ENCODE measurements at places on chromosomes 1 and 21.

GRCh38 chr1:165342587-165342986 is 13.9 kb downstream of the LMX1A start:
- DNase-seq: no peak
- no peaks in the 10 kb centered on the region for H3K4me1 ChIP-seq
- H3K36me3 ChIP-seq: no peaks in the 10 kb centered on the region
- no peak overlapping the region for H3K27ac ChIP-seq

DNA sequence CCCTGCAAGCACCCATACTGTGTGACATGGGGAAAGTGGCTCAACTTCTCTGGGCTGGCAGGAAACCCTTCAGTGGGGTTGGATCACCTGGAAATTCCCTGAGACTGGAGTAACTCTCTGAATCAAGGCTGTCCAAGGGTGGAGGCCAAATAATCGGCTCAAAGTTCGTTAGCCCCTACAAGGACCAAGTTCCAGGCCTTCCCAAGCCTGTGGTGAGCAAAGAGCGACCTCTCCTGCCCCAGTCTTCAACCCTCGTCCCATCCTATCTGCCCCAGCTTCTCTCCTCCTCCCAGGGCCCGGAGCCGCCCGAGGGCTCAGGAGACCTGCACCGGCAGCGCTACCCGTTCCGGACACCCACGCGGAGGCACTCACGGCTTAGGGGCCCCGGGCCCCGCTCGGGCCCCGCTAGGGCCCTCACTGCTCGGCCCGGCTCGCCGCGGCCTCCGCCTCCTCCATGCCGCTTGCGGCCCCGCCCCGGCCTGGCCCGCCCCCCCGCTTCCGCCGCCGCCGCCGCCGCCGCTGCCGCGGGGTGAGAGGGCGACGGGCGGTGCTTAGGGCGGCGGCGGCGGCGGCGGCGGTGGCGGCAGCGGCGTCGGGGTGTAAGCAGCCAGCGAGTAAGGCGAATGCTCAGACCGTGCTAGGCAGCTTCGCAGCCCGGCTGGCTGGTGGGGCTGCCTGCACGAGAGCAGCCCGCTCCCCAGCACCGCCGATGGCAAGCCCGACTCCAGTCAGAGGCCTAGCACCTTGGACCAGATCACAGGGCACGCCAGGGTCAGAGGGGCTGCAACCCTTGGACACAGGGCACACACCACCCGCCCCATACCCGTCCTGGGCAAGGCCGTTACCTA is at the start of gene POMGNT1:
Gene POMGNT1 (minus strand): TSS at position 471 of the 848 bp plus-strand sequence. CDS start 613 bp downstream, outside the sequence.
- peak; percentile 88 for DNase-seq
- peaks cover 2% of the 10 kb centered on the region for H3K27me3 ChIP-seq
- peak within 1 kb of the TSS; percentile 88 for H3K4me3 ChIP-seq
- H3K4me1 ChIP-seq: peaks cover 29% of the 10 kb centered on the region
- H3K27ac ChIP-seq: peak within 1 kb of the TSS; percentile 92

DNA sequence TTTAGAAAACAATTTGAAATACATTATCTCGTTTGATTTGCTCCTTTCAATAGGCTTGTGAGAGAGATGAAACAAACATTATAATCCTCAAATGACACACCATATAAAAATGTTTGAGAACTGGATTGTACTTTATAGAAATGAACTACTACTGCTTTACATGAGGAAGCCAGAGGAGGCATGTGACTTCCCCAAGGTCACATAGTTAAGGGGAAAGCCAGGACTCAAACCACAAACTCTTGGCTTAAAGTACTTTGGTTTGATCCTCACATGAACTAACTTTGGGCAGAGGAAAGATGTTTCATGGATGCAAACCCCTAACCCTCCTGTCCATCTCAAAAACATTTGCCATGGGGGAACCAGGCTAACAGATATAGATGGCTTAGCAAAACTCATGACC is 4.7 kb downstream of the ARHGEF11 start:
- H3K27me3 ChIP-seq: peaks cover 58% of the 10 kb centered on the region
- H3K4me1 ChIP-seq: peaks cover 4% of the 10 kb centered on the region
- H3K36me3 ChIP-seq: no peaks in the 10 kb centered on the region
- no peak for DNase-seq

- peak overlapping the region; percentile 75 for H3K27ac ChIP-seq
- peaks cover 65% of the 10 kb centered on the region for H3K4me1 ChIP-seq
- H3K27me3 ChIP-seq: no peaks in the 10 kb centered on the region
- peaks cover 69% of the 10 kb centered on the region for H3K36me3 ChIP-seq
- H3K4me3 ChIP-seq: peak overlapping the region; percentile 90
These were observed 3.1 kb downstream of the NUCKS1 start for GRCh38 chr1:205746757-205747412.

GRCh38 chr21:17729455-17729854 is 89.7 kb downstream of the C21orf91 start:
- no peak overlapping the region for H3K27ac ChIP-seq
- H3K4me1 ChIP-seq: peaks cover 5% of the 10 kb centered on the region
- no peak for DNase-seq
- H3K36me3 ChIP-seq: no peaks in the 10 kb centered on the region
- H3K4me3 ChIP-seq: no peak overlapping the region

- no peak overlapping the region for H3K27ac ChIP-seq
- DNase-seq: no peak
- H3K4me1 ChIP-seq: peaks cover 16% of the 10 kb centered on the region
- no peaks in the 10 kb centered on the region for H3K27me3 ChIP-seq
- peaks cover 2% of the 10 kb centered on the region for H3K36me3 ChIP-seq
These were observed 8.1 kb upstream of the COA7 start for GRCh38 chr1:52706136-52706670.

DNA sequence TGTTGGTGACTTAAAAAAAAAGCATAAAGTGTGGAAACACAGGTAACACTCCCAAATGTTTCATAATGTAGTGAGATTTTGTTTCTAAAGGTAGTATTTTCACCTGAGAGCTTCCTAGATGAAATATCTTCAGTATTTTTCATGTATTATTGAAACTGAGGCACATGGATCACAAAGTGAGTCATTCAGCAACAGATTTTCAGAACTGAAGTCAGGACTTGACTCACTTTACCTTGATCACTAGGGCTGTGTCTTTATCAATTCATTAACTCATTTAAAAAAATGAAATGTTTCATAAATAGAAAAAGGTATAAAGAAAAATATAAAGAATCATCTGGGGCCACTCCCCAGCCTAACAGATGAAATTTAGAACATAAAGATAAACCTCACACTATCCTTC is 66.5 kb upstream of the RCC1 start:
- no peak for DNase-seq
- peak overlapping the region; percentile 39 for H3K27ac ChIP-seq
- H3K36me3 ChIP-seq: peaks cover 13% of the 10 kb centered on the region
- H3K4me3 ChIP-seq: no peak overlapping the region

DNA sequence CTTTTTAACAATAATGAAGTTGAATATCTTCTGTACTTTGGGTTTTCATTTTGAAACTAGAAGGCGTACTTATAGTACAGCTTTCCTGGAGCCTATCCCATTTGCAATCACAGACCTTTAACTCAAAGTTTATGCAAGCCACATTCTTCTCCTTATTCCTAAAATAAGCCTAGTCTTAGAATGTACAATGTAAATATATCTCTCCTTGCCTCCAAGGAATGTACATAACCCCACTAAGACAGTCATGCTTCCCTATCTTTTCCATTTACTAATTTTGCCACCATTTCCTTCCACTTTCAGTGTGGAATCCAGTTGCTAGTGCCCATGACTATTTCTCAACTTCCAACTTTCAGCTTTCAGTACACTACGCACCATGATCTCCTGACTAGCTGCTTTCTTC is 327.6 kb downstream of the ST6GALNAC3 start:
- no peaks in the 10 kb centered on the region for H3K27me3 ChIP-seq
- no peak for DNase-seq
- no peaks in the 10 kb centered on the region for H3K4me1 ChIP-seq
- H3K36me3 ChIP-seq: no peaks in the 10 kb centered on the region
- H3K27ac ChIP-seq: no peak overlapping the region

DNA sequence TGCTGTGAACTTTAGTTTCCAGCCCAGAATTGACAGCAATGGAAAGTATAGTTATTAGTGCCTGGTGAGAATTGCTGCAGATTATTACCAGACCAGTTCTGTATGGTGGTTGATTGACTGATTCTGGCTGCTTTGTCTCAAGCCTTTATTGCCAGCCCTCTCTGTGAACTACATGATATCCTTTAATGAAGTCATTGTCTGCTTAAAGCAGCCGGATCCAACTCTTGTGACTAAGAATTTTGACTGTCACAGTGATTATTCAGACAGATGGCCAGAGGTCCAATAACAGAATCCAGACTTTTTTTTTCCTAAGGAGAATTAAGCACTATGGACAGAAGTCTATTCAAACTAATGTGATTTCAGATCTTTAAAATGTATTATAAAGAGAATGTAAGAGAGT is 1548.6 kb upstream of the B3GALT2 start:
- H3K27ac ChIP-seq: no peak overlapping the region
- no peak for DNase-seq
- H3K4me3 ChIP-seq: no peak overlapping the region

DNA sequence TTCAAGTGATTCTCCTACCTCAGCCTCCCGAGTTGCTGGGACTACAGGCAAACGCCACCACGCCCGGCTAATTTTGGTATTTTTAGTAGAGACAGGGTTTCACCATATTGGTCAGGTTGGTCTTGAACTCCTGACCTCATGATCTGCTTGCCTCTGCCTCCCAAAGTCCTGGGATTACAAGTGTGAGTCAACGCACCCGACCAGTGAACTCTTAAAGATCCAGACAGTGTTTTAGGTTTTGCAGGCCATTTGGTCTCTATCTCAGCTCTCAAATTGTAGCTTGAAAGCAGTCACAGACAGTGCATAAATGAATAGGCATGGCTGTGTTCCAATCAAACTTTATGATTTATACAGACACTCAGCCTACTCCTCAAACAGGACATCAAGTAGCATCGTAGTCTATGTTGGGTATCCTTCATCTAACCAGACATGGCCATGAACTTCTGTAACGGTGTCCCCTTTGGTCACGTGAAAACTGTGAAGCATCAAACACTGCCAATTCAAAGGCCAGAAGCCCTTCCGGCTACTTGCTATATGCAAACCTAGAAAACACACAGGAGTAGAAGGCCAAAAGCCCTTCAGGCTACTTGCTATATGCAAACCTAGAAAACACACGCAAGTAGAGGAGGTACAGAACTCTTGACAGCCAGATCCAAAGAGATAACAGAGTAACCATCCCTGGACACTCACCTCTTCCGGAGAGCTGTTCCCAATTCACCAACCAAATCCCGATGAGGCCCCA is 3.1 kb downstream of the FUCA1 start:
- DNase-seq: no peak
- no peaks in the 10 kb centered on the region for H3K27me3 ChIP-seq
- peaks cover 29% of the 10 kb centered on the region for H3K36me3 ChIP-seq
- H3K4me3 ChIP-seq: no peak overlapping the region
- H3K4me1 ChIP-seq: peaks cover 20% of the 10 kb centered on the region
- no peak overlapping the region for H3K27ac ChIP-seq

- DNase-seq: no peak
- H3K4me1 ChIP-seq: peaks cover 20% of the 10 kb centered on the region
- peaks cover 18% of the 10 kb centered on the region for H3K36me3 ChIP-seq
- no peak overlapping the region for H3K4me3 ChIP-seq
- no peak overlapping the region for H3K27ac ChIP-seq
These were observed 247.2 kb upstream of the B3GALT2 start for GRCh38 chr1:193433599-193433998.

- no peaks in the 10 kb centered on the region for H3K4me1 ChIP-seq
- H3K27ac ChIP-seq: no peak overlapping the region
- DNase-seq: no peak
- H3K27me3 ChIP-seq: peaks cover 29% of the 10 kb centered on the region
These were observed 219.6 kb upstream of the POU3F1 start for GRCh38 chr1:38266197-38266520.

GRCh38 chr1:230641346-230641745 is 935 bp upstream of the COG2 start:
- H3K27me3 ChIP-seq: peaks cover 17% of the 10 kb centered on the region
- peaks cover 52% of the 10 kb centered on the region for H3K4me1 ChIP-seq
- no peak overlapping the region for H3K27ac ChIP-seq

GRCh38 chr1:179775009-179775408 is 31.9 kb downstream of the FAM163A start:
- DNase-seq: no peak
- no peaks in the 10 kb centered on the region for H3K36me3 ChIP-seq
- H3K27me3 ChIP-seq: peaks cover 8% of the 10 kb centered on the region
- no peak overlapping the region for H3K4me3 ChIP-seq

- H3K27ac ChIP-seq: no peak overlapping the region
- H3K36me3 ChIP-seq: no peaks in the 10 kb centered on the region
- DNase-seq: no peak
These were observed 595.9 kb downstream of the AJAP1 start for GRCh38 chr1:5250336-5250735.

GRCh38 chr1:41533731-41534080 is 49.2 kb upstream of the EDN2 start:
- H3K27me3 ChIP-seq: no peaks in the 10 kb centered on the region
- H3K36me3 ChIP-seq: peaks cover 73% of the 10 kb centered on the region
- H3K4me1 ChIP-seq: peaks cover 2% of the 10 kb centered on the region
- peak overlapping the region; percentile 36 for H3K27ac ChIP-seq
- H3K4me3 ChIP-seq: no peak overlapping the region
- peak; percentile 27 for DNase-seq

DNA sequence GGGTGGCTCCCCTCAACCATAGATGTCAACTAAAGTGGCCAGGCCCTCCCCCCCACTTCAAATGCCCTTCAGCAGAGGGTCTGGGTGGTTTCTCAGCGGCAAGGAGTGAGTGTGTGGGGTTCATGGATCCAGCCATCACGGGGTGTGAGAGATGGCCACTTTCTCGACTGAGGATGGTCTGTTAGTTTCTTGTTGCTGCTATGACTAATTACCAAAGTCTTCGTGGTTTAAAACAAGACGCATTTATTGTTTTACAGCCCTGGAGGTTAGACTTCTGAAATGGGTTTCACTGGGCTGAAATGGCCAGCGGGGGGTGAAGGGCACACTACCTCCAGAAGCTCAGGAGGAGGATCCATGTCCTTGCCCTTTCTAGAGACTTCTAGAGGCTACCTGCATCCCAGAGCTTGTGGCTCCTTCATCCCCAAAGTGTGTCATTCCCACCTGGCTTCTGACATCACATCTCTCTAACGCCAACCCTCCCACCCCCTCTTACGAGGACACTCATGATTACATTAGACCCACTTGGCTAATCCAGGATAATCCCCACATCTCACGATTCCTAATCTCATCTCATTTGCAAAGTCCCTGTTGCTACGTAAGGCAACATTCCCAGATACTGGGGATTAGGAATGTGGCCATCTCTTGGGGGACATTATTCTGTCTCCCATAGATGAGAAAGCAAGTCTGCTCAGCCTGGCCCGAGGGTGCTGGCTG is 53.0 kb downstream of the EPHB2 start:
- no peaks in the 10 kb centered on the region for H3K36me3 ChIP-seq
- no peak for DNase-seq
- H3K4me1 ChIP-seq: no peaks in the 10 kb centered on the region
- no peaks in the 10 kb centered on the region for H3K27me3 ChIP-seq

GRCh38 chr1:224929335-224930237 is at the start of gene DNAH14:
Gene DNAH14, plus strand, starts transcription at chr1:224929675. Its CDS starts 23,028 bp downstream, at chr1:224952703.
- H3K4me3 ChIP-seq: peak within 1 kb of the TSS; percentile 64
- H3K27me3 ChIP-seq: peaks cover 41% of the 10 kb centered on the region
- no peak for DNase-seq
- peaks cover 5% of the 10 kb centered on the region for H3K4me1 ChIP-seq
- peaks cover 4% of the 10 kb centered on the region for H3K36me3 ChIP-seq

GRCh38 chr21:40129809-40130208 is 262.6 kb downstream of the PCP4 start:
- no peaks in the 10 kb centered on the region for H3K4me1 ChIP-seq
- H3K4me3 ChIP-seq: no peak overlapping the region
- H3K27me3 ChIP-seq: no peaks in the 10 kb centered on the region
- no peaks in the 10 kb centered on the region for H3K36me3 ChIP-seq
- no peak for DNase-seq
- H3K27ac ChIP-seq: no peak overlapping the region

- H3K4me1 ChIP-seq: no peaks in the 10 kb centered on the region
- H3K27ac ChIP-seq: no peak overlapping the region
- no peak for DNase-seq
- H3K4me3 ChIP-seq: no peak overlapping the region
- H3K36me3 ChIP-seq: no peaks in the 10 kb centered on the region
These were observed 68.9 kb downstream of the SLC5A9 start for GRCh38 chr1:48291421-48291820.

Data from activated T-cell treated with anti-CD3 and anti-CD28 coated beads, Interleukin-2, amount 50 U/mL, for 24 hours (primary cell).